ENCODE measurements at places on chromosomes 3 and 15.

GRCh38 chr3:60435941-60436650 is 815.2 kb downstream of the FHIT start:
- no peak for DNase-seq

DNA sequence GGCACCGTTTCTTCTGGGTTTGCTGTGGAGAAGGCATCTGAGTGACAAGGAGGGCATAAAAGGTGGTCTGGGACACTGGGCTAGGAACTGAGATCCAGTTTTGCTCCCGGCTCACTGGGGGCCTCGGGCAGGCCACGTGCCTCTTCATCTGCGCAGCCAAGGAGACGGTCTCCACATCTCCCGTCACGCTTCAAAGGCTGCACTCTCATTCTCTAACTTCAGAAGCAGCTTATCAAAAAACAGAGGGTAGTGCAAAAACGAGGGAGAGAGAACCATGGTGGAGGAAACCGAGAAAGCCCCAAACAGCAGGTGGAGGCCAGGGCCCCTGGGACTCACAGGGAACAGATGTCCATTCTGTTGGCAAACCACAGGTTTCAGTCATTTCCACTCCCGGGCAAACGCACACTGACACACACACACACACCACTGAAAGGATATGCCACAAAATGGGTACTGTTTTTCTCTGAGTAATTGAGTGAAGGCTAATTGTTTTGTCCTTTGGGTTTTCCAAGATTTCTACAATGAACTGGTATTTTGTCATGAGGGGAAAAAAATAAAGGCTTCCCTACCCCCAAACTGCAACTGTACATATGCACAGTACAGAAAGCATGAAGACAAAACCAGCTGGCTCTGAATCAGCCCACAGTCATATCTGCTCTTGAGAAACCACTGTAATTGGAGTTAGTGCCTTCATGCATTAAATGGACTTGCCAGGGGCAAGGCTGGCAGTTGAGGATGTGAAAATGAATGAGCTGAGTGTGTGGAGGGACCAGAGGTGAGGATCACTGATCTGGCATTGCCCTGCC is 71.9 kb downstream of the MGLL start:
- DNase-seq, result no peak

DNA sequence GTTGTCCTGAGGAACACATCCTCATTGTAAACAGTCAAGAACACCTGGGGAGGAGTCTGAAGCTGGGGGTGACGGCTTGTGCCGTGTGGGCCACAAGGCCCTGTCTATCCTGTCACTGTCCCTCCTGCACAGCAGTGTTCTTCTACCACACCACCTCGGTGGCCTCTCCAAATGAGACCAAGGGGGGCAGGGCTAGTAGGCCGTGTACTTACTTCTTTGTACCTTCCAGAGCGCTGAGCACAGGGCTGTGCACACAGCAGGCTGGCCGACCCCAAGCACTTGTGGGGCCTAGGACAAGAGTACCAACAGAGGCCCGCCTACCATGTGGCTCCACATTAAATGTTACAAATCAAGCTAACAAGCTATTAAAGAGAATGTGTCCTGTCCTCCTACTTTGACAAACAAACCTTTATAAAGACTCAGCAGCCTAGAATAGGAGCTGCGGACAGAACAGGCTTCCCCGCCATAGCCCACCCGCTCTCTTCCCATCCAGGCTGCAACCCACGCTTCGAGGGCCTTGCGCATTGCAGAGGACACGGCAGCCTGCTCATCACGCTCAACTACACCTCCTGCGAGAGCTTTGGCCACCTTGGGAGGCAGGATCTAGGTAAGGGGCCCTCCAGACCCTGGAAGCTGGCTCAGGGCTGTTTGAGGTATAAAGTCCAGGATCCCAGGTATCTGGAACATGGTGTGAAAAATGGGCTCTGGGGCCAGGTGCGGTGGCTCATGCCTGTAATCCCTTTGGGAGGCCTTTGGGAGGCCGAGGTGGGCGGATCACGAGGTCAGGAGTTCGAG is 30.5 kb downstream of the MELTF start:
- peak; percentile 27 for DNase-seq

GRCh38 chr3:123374016-123374415 is 74.9 kb downstream of the ADCY5 start:
- DNase-seq, result no peak

DNA sequence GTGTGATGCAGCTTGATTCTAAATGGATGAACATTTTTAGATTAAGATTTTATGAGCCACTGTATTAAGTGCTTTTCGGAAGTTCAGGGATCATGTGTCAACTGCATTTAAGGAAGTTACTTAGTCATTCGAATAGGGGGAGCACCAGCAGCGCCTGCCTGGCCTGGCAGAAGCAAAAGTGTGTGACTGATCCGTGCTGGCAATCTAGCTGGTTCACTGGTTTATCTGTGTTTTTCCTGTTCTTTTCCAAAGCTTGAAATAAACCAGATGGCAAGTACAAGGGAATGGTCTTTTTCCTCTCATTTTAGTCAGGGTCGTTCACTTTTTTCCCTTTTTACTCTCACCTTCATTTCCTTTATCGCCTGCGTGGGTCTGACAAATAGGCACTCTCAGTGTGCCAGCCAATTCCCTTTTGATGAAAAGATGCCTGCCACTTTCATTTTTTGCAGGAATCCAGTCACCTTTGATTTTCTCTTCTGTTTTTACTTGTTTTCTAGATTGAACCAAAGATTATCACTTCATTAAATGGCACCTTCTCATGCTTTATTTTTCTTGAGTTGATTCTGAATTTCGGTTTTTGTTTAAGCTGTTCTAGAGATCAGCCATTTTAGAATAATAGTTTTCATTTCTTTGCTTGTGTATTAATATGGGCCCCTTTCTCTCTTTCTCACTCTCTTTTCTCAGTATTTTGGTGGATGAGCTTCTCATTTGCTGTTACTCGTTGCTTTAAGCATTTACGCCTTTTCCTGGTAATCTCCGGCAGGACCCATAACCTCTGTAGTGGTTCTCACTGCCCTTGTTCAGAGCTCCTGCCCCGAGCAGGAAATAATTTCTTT is 2.8 kb downstream of the ABHD2 start:
- peak; percentile 84 for DNase-seq

DNA sequence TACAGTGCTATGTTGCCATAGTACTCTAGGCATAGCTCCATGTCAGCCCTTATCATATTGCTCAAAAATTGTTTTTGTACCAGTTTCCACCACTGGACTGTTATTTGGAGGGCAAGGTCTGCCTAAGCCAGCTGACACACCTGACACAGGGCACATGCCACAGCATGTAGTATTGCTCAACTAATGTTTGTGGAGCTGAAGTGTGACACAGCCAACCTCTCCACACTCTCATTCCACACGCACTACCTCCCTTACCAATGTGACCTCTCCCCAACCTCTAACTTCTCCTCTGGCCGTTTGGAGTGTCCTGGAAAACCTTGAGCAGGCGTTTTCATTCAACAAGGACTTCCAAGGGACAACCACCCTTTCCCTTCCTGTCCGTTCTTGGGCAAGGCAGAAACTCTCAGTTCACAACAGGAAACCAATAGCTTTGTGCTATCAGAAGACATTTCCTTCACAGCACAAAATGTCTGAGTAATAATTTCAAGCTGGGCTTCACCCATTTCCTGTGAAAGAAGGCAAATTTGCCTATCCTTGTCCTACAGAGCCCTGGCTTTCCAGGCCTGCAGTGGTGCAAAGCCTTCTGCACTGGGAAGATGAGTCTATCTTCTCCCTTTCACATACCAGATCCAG is 38.4 kb downstream of the TLNRD1 start:
- no peak for DNase-seq

DNA sequence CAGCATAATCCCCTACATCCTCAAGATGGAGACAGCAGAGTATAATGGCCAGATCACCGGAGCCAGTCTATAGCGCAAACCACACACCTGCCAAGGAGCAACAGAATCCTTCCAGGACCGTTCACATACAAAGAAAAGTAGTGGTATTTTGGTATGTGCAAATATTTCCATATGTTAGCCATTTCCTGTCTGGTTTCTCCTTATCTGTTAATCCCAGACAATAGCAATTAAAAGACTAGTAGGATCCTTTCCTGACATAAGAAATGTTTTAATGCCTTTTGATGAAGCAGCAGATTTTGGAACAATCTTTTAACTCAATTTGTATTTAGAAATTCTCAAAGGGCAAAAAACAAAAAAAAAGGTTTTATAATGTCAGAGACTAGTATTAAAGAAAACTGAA is 22.2 kb downstream of the MRPS25 start:
- no peak for DNase-seq

DNA sequence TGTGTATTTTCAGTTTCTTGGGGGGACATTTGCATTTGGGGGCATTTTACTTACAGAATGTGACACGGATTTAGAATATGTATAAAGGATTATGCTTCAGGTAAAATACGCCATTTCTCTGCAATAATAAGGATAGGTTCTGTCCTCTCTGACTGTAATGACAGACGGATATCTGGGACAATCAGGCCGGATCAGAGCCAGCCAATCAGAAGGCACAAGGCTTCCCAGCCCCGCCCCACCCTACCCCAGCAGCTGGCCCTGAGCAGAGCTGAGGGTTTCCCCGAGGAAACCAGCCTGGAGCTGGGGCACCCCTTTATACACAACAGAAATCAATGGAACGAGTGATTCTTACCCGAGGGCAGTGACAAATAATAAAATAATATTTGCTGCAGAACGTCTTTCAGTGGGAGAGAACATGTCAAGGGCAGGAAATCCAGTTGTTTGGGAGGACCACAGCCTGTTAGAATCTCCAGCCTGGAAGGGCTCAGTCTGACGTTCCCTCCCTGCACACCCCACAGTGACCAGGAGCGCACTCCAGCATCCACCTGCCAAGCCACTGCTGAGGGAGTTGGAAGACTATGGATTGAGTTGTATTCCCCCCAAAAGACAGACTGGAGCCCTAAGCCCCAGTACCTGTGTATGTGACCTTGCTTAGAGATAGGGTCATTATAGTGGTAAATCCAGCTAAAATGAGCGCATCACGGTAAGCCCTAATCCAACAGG is 30.3 kb upstream of the SEC13 start:
- DNase-seq, result peak; percentile 13

DNA sequence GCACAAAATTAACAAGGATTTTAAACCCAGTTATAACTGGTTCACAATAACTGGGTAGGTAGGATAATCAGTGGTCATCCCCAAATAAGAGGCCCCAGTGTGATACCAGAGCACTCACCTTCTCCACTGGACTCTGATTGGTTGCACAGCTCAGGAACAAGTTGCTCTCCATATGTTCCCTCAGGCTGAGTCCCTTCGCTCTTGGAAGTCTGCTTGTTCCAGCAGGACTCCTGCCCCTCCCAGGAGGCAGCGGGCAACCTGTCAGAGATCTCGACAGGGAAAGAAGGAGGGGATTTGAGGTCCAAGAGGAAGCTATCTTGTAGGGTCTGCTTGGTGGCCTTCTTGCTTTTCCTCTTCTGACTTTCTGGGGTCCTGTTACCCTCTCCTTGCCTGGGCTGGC is 51.6 kb upstream of the HEG1 start:
- DNase-seq, result no peak

GRCh38 chr3:118968640-118969039 is 66.0 kb downstream of the IGSF11 start:
- DNase-seq, result no peak

DNA sequence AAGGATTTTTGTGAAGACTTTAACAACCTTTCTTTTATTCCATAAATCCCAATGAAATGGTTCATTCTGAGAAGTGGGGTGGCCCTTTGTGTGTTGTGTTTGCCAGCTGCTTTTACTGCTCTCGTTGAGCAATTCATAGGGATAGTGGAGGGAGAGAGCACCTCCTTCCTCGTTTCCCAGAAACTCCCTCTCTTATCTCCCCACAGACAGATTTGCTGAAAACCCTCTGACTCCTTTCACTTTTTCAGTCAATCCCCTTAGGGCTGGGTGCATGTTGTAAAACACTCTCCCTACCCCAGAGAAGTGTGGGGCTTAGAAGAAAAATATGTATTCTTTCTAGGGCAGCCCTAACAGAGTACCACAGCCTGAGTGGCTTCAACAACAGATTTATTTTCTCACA is 557.2 kb upstream of the RGMA start:
- DNase-seq, result no peak

DNA sequence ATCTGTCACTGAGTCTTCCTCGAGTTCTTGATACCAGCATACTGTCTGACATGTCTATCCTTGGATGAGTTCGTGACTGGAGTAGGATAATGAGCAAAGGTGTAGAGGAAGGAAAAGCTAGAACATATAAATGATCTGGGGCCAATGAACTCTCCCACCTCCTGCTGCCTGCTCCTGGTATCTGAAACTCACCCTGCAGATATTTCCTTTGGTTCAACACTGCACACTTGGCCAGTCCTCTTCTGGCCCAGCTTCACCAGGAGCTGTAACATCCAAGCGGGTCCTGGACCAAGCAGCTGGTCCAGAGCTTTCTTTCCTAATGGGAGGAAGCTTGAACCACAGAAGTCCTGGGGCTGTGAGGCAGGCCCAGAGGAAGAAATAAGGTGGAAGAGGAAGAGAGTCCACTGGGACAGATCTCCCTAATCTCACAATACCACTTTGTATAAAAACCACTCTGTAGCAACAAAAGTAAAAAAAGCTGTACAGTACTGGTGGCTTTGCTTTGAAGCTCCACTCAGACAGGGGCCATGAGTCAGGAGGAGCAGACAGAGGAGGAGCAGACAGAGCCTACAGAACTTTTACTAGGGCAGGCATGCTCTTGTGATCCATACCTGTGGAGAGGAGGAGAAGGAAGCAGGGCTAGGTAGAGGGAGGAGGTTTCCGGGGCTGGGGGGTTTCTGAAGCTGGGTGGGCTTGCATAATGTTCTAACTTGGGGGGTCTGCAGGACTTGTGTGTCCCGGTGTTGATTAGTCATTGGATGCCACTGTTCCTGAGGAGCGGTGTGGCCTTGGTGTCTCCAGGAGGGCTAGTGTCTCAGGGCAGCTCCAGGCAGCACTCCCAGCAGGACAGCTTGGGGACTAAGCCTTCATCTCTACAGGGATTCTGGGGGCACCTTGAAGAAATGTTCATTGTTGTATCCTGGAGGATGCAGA is 166.9 kb downstream of the ABHD5 start:
- no peak for DNase-seq

GRCh38 chr3:71783152-71783551 is 1.8 kb downstream of the PROK2 start:
- no peak for DNase-seq

DNA sequence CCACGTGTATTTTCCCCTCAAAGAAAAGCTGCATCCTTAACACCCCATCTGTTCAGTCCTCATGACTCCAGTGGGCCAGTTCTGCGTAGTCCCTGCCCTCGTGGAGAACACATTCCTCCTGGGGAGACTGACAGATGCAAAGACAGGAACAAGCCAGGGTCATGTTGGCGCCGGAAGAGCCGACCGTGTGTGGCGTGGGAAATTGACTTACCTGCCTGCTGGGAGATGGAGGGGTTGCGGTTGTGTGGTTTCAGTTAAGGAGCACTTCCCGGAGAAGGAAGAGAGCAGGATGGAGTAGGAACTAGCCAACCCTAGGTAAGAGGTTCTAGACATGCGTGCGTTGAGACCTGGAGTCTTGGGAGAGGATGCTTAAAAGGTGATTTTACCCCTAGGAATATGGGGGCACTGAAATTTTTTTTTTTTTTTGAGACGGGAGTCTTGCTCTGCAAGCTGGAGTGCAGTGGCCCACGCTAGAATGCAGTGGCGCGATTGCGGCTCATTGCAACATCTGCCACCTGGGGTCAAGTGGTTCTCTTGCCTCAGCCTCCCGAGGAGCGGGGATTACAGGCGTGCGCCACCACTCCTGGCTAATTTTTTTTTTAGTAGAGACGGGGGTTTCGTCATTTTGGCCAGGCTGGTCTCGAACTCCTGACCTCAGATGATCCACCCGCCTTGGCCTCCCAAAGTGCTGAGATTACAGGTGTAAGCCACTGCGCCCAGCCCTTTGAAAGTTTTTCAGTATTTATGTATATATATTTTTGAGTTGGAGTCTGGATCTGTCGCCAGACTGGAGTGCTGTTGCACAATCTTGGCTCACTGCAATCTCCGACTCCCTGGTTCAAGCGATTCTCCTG is 1.4 kb downstream of the VHL start:
- DNase-seq, result no peak
